ENCODE measurements at places on chromosomes 4 and X.

GRCh38 chrX:71492231-71493065 lies 40.5 kb upstream of the OGT start:
- peak; percentile 36 for DNase-seq

DNA sequence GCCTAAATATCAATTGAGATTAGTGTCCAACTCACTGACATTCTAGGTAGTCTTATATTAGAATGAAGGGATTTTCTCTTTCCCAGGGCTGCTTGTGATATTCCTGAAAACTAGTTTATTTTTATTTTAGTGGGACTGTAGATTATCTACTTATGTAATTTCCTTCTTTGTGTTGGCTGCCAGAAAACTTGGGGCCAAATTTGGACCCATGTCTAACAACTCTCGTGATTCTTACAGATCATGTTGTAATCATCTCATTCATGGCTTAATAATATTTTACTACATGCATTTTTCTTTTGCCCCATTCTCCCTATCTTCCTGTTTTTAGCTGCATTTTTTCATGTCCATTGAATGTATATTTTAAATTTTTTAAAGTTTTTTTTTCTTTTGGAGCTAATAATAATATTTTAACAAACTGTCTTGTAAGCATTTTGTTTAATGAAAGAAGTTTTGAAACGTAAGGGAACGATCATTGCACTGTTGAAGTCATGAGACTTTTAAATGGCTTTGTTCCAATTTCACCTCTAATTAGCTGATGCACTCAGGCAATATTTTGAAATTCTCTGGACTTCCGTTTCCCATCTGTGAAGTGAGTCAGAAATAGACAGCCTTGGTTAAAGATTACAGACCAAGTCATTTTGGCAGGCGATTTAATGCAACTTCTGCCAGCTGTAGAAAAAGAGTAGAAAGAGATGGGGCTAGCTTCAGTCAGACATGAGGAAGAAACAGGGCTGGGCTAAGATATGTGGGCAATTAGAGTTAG lies 14.3 kb upstream of the TDO2 start:
- peak; percentile 15 for DNase-seq

DNA sequence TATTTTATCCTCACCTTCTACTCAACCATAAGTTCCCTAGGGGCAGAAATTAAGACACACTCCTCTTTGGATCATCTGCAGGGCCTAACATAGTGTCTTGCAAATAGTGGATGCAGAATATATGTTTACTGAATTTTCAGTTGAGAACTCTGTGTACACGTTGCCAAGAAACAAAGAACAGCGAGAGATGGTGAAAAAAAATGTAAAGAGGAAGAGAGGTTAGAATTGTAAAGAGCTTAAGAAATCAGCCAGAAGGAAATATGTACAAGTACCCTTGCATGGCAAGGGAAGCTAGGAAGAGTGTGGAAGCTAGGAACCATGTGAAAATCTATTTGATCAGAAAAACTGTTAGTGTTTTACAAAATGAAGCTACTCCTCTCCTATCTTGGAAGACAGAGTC lies 431.0 kb downstream of the SMARCA1 start:
- no peak for DNase-seq

GRCh38 chrX:109403922-109404321 lies 78.0 kb downstream of the GUCY2F start:
- no peak for DNase-seq

All from GM19239 (cell line).